ENCODE measurements at places on chromosomes 6 and 20.

- DNase-seq = no peak
Observed at GRCh38 chr6:122130026-122130348, 269.5 kb upstream of the HSF2 start.

DNA sequence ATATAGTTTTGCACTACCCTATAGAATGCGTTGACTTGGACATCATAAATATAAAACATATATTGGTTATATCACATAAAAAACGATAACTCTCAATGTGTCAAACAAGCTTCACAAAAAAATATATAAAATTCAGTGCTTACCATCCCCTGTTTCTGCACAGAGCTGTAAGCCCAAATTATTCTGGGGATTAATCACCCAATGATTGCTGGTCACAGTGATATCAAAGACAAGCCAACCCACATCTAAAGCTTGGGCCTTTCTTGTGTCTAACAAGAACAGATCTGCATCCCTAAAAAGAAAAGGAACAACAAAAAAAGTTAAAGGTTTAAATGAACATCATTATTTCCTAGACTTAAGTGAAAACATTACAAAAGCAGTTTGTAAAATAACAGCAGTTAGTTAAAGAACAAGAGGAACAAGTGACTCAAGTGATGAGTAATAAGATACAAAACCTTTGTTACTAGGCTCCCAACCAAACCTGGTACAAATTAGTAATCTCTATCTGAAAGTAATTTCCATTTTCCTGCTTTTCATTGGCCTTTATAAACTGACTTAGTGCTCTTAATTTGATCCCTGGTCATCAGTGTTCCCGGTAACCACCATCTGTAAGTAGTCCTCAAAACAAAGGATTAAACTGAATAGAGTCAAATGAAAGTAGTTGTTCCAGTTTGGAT lies 81.1 kb downstream of the BMP5 start:
- DNase-seq = no peak

DNA sequence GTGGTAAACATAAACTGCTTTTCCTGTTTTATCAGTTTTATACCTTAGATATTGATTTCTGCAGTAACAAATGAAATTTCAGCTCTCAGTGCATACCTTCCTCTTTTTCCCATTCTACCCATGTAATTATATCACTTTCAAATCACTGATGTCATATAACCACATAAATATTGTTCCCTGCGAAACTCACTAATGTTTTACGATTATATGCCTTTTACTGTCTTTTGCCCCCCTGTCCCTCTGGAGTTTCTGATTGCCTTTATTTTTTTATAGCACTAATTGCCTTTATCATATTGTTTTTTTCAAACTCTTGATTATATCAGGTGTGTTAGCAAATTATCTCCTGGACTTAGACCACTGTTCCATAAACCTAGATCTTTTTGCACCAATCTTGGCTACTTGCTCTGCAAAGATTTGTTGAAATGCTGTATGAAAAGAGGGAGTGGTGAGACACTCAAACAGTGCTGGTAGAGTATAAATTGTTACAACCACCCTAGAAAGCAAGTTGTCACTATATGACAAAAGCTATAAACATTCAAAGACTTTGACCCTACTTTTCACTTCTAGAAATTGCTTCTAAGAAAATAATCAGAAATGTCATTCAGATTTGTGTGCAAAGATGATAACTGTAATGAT lies 29.6 kb upstream of the EDN1 start:
- DNase-seq = no peak

GRCh38 chr6:136927292-136927691 lies 5.2 kb downstream of the SLC35D3 start:
- no peak for DNase-seq

All from pons (tissue), 1 donor.